ENCODE measurements at places on chromosomes 5 and 9. TPM values are rescaled to one million over a fixed set of nuclear protein-coding genes. Genes with fewer than 3 reads are reported as not detected.
A peak's percentile ranks its signal among the peaks of the same experiment; 100 is the strongest.

OBP2B gene
- total RNA-seq: not detected

PCDHA4 gene
- not detected for total RNA-seq

GRHPR gene
- total RNA-seq: 70.2 TPM

SLC4A9 gene
- 0.07 TPM for total RNA-seq

CTSV gene
- total RNA-seq: 1.3 TPM

DNA sequence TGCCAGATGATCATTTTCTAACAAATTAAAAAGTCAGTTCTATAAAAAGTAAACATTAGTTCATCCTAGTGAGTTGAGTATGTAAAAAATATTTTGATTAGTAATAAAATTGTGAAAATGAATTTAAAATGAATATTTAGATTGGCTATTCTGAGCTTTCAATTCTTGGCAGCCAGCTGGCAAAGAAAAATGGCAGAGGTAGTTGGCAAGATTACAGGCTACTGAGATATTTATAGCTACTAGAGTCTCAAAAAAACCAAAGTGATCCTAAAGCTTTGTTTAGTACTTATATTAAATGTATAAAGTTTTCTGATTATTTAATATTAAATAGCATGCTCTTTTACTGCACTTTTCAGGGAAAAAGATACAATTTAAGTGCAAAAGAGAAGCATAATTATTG is 25.0 kb downstream of the SGTB start:
- no peak for DNase-seq
- H3K4me3 ChIP-seq: no peak overlapping the region
- H3K36me3 ChIP-seq: peaks cover 17% of the 10 kb centered on the region
- H3K27ac ChIP-seq: no peak overlapping the region
- H3K4me1 ChIP-seq: peaks cover 4% of the 10 kb centered on the region

DNA sequence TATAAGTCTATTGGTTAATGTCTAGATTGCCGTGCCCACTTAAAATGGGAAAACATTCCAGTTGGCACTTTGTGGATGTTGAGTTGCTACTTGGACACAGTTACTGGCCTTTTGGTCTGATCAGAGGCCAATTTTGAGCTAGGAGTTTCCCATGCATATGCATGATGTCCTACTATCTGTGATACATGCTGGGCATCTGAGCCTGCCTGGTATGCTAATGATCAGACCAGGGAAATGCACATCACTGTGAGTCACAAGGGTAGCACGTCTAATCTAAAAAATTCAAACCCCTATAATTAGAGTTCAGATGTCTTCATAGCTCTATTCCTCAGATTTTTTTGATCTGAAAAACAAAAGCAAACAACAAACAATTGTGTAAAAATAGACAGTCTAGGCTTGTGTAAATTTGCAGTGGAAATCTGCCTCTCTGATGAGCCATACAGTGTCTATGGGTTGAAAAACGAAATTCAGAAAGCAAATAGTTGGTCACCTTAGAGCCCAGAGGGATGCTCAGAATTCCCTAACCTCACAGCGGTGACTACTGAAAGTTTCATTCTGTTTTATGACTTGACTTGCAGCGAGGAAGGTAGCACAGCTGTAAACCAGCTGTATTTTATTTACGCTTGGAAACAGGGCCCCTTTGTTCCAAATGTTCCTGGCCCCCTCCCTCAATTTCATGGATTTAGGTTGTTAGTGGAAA is 37.3 kb downstream of the PALM2AKAP2 start:
- H3K27ac ChIP-seq: no peak overlapping the region
- peaks cover 7% of the 10 kb centered on the region for H3K27me3 ChIP-seq
- no peak overlapping the region for H3K4me3 ChIP-seq
- H3K4me1 ChIP-seq: no peaks in the 10 kb centered on the region
- no peaks in the 10 kb centered on the region for H3K36me3 ChIP-seq

- H3K27me3 ChIP-seq: no peaks in the 10 kb centered on the region
- no peak for DNase-seq
- H3K4me1 ChIP-seq: peaks cover 17% of the 10 kb centered on the region
- no peak overlapping the region for H3K4me3 ChIP-seq
These were observed 28.3 kb upstream of the NDFIP1 start for GRCh38 chr5:142080248-142080647.

- H3K27me3 ChIP-seq: peaks cover 10% of the 10 kb centered on the region
- no peaks in the 10 kb centered on the region for H3K4me1 ChIP-seq
- no peak overlapping the region for H3K4me3 ChIP-seq
- H3K36me3 ChIP-seq: no peaks in the 10 kb centered on the region
- no peak for DNase-seq
These were observed 92.5 kb upstream of the ZNF366 start for GRCh38 chr5:72599519-72600370.

- no peaks in the 10 kb centered on the region for H3K27me3 ChIP-seq
- peaks cover 23% of the 10 kb centered on the region for H3K36me3 ChIP-seq
- H3K4me3 ChIP-seq: peak overlapping the region; percentile 97
- DNase-seq: no peak
- H3K27ac ChIP-seq: peak overlapping the region; percentile 100
- H3K4me1 ChIP-seq: peaks cover 70% of the 10 kb centered on the region
These were observed 561 bp downstream of the SEC61B start for GRCh38 chr9:99222416-99223270.

GRCh38 chr9:82332018-82332773 is 343.6 kb downstream of the SPATA31D1 start:
- no peak overlapping the region for H3K4me3 ChIP-seq
- no peaks in the 10 kb centered on the region for H3K4me1 ChIP-seq
- no peaks in the 10 kb centered on the region for H3K27me3 ChIP-seq
- H3K27ac ChIP-seq: no peak overlapping the region

- peaks cover 90% of the 10 kb centered on the region for H3K27me3 ChIP-seq
- peaks cover 47% of the 10 kb centered on the region for H3K4me1 ChIP-seq
- no peak overlapping the region for H3K4me3 ChIP-seq
- H3K27ac ChIP-seq: no peak overlapping the region
- no peaks in the 10 kb centered on the region for H3K36me3 ChIP-seq
- no peak for DNase-seq
These were observed 7.9 kb upstream of the HAND1 start for GRCh38 chr5:154485850-154486426.

DNA sequence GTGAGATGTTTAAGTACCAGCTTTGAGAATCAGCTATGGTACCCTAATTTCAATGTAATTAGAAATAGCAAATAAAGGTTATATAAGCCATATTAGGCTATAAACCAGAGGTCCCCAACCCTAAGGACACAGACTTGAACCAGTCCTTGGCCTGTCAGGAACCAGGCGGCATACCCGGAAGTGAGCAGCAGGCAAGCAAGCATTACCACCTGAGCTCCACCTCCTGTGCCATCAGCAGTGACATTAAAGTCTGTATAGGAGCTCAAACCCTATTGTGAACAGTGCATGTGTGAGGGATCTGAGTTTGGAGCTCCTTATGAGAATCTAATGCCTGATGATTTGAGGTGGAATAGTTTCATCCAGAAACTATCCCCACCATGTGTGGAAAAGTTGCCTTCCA is 1009.5 kb downstream of the PTPRD start:
- H3K4me3 ChIP-seq: no peak overlapping the region
- H3K27ac ChIP-seq: no peak overlapping the region
- no peaks in the 10 kb centered on the region for H3K36me3 ChIP-seq
- DNase-seq: no peak
- H3K4me1 ChIP-seq: no peaks in the 10 kb centered on the region

DNA sequence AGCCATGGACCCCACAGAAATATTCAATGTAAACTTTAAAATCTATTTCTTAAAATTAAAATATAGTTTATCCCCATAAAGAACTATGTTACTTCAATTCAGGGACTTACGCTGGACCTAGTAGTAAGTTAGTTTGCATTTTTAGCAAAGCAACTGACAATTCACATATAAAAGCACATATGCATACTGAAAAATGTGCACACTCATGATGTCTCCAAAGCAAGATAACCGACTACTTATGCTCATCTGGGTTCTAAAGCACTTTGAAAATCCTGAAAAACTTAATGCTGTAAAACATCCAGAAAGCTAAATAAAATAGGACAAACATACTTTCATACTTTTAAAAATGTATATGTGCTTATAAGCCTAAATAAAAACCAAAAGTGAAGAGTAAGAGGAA is 264.4 kb upstream of the GAS1 start:
- H3K27me3 ChIP-seq: peaks cover 14% of the 10 kb centered on the region
- H3K4me3 ChIP-seq: no peak overlapping the region
- no peaks in the 10 kb centered on the region for H3K4me1 ChIP-seq
- no peaks in the 10 kb centered on the region for H3K36me3 ChIP-seq

DNA sequence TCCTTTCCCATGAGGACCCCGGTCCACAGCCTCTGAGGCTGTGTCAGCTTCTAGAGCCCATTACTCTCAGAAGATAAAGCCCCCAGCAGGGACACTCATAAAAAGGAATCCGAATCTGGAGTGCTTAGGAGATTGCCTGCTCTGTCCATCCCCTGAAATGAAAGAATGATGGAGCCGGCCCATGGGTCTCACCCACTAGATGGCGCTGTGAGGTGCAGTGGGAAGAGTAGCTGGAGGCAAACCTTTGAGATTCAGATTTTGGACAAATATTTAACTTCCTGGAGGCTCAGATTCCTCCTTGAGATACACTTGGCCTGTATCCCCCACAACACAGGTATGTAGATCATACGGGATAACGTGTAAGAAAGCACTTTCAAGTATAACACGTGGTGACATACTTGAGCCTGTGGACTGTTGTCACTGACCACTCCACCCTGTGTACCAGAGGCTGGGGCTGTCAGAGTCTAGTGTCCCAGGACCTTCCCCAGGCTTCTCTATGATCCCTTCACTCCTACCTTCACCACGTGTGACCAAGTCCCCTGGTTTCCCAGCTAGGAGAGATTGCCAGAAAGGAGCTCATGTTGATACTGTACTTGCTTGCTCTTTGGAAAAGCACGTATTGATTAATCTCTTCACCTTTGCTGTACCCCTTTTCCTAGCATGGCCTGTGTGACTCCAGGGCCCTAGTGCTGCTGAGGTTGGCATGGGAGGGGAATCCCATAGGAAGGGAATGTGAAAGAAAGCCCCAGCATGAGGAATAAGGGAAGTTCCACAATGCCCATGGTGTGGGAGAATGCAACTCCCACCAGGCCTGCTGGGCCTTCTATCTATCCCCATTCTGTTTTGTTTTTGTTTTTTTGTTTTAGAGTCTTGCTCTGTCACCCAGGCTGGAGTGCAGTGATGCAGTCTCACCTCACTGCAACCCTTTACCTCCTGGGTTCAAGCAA is 32.1 kb downstream of the TRMO start:
- H3K4me3 ChIP-seq: no peak overlapping the region
- H3K36me3 ChIP-seq: peaks cover 8% of the 10 kb centered on the region
- peaks cover 9% of the 10 kb centered on the region for H3K4me1 ChIP-seq
- no peak overlapping the region for H3K27ac ChIP-seq
- DNase-seq: peak; percentile 68

DNA sequence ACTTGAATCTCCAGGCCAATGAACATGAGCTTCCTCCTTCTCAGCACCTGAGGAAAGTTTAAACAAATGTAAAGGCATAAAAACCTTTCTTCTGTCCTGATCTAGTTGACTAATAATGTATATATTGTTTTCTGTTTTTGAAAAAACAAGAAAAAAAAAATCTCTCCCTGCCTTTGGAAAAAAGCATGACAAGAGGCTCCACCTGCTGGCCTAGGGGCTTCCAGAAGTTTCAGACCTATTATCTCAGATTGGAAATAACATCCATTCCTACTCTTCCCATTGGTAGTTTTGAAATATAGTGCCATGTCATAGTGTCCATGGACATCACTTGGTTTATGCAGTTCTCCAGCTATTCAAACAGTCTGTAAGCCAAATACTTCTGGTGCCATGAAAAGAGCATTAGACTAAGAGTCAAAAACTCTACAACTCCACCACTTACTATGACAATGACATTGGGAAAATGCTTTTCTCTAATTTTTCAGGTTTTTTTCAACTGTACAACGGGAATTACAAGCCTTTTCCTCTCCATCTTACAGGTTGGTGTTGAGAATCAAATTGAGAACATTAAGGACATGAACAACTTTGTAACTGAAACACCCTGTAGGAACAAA is 409.6 kb upstream of the MPDZ start:
- no peak overlapping the region for H3K4me3 ChIP-seq
- H3K36me3 ChIP-seq: peaks cover 1% of the 10 kb centered on the region
- DNase-seq: no peak
- no peak overlapping the region for H3K27ac ChIP-seq

GRCh38 chr9:127717766-127718165 is 1.9 kb downstream of the TTC16 start:
- peak overlapping the region; percentile 47 for H3K4me3 ChIP-seq
- H3K4me1 ChIP-seq: peaks cover 24% of the 10 kb centered on the region
- no peak for DNase-seq
- peaks cover 1% of the 10 kb centered on the region for H3K36me3 ChIP-seq

DNA sequence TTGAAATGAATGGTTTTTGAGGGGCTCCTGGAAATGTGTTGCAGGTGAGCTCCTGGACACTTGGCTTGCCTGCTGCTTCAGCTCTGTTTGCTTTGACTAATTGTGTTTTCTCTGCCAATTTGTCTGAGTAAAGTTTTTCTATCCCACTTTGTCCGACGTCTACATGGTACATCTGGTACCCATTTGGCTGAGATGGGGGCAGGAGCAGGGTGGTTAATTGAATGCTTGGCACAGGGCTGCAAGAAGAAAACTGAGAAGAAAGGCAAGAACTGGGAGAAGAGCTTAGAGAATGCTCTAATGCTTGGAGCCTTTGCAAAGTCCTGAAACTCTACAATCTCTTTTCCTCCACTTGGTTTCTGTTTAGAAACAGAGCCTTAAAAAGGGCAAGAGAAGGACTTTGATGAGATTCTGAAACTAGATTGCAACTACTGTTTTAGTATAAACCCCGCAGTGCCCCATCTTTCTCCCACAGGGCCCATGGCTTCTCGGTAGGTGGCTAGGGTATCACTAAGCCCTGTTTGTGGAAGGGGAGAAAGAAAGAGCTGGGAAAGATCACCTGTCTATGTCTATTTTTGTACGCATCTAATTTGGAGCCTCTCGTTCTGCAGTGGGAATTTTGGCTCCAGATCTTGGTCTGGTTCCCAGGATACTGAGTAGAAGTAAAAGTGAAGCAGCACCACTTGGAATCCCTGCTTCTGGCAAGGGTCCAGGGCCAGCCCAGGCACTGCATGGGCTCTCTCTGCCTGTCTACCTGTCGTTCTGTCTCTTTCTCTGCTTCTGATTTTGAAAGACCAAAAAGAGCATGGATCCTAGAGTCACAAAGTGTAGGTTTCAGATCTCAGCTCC is 214.4 kb downstream of the SEMA6A start:
- DNase-seq: no peak
- no peak overlapping the region for H3K27ac ChIP-seq
- no peaks in the 10 kb centered on the region for H3K27me3 ChIP-seq
- no peak overlapping the region for H3K4me3 ChIP-seq

- no peaks in the 10 kb centered on the region for H3K36me3 ChIP-seq
- H3K4me3 ChIP-seq: no peak overlapping the region
- no peaks in the 10 kb centered on the region for H3K27me3 ChIP-seq
These were observed 27.0 kb downstream of the CATSPER3 start for GRCh38 chr5:134994560-134995156.

GRCh38 chr5:159402311-159402710 is 72.0 kb upstream of the IL12B start:
- no peaks in the 10 kb centered on the region for H3K36me3 ChIP-seq
- no peak overlapping the region for H3K27ac ChIP-seq
- no peak overlapping the region for H3K4me3 ChIP-seq
- DNase-seq: no peak
- H3K27me3 ChIP-seq: peaks cover 48% of the 10 kb centered on the region
- H3K4me1 ChIP-seq: no peaks in the 10 kb centered on the region

GRCh38 chr9:37949576-37949975 is 45.6 kb upstream of the SLC25A51 start:
- H3K27ac ChIP-seq: no peak overlapping the region
- no peaks in the 10 kb centered on the region for H3K36me3 ChIP-seq
- no peaks in the 10 kb centered on the region for H3K27me3 ChIP-seq
- H3K4me1 ChIP-seq: peaks cover 28% of the 10 kb centered on the region
